ENCODE measurements at places on chromosomes 6 and 20.

GRCh38 chr6:28816909-28817807 lies 106.6 kb downstream of the TRIM27 start:
- no peak for DNase-seq

DNA sequence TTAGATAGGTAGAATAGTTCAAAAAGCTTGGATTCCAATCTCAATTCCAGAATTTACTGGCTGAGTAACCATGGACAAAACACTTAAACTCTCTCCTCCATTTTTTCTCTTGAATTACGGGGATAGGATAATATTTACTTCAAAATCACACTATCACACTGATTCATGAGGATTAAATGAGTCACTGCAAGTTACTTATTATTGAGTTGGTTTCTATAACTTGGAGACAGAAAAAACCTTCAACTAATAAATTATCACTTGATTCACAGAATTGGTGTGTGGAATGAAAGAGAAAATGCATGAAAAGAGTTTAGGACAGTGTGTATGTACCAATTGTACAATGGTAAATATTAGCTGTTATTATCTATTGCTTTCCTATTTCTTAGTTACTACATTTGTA lies 585.2 kb downstream of the PHF3 start:
- no peak for DNase-seq

GRCh38 chr20:12976720-12977309 lies 32.0 kb upstream of the SPTLC3 start:
- DNase-seq, result no peak

GRCh38 chr6:165729307-165729936 lies 66.4 kb upstream of the PDE10A start:
- no peak for DNase-seq

GRCh38 chr6:2522521-2522920 lies 228.2 kb downstream of the MYLK4 start:
- DNase-seq, result no peak

GRCh38 chr6:165769401-165769800 lies 106.4 kb upstream of the PDE10A start:
- DNase-seq, result no peak

- no peak for DNase-seq
These were observed 1.3 kb downstream of the CUL7 start for GRCh38 chr6:43052225-43052841.

- DNase-seq, result no peak
These were observed 44.7 kb downstream of the BMP6 start for GRCh38 chr6:7770601-7771000.

DNA sequence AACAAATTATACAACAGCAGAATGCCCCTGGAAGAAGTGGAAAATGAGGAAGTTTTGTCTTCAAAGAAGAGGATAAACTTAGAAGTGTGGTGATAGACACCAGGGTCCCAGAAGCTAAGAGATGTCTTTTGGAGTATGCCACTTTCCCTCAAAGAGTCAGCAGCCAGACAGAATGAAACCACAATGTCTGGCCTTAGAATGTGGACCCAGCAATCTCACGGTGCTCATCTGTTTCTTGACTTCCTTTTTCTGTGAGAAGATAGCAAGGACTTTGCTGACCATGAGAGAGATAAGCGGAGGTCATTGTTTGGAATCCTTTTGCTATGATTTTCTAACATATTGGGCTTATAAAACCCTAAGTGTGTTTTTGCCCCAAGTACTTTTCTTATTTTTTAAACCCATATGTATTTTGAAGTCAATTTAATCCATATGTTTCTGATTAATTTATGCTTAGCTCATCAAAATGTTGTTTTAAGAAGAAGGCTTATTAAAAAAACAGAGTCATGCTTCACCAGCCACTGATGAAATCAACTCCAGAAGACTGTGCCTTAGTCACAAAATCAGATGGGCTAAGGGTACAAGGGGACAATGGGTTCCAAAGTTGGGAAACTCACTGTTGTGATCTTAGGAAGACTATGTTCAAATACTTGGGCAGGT lies 451.2 kb upstream of the JAG1 start:
- no peak for DNase-seq

DNA sequence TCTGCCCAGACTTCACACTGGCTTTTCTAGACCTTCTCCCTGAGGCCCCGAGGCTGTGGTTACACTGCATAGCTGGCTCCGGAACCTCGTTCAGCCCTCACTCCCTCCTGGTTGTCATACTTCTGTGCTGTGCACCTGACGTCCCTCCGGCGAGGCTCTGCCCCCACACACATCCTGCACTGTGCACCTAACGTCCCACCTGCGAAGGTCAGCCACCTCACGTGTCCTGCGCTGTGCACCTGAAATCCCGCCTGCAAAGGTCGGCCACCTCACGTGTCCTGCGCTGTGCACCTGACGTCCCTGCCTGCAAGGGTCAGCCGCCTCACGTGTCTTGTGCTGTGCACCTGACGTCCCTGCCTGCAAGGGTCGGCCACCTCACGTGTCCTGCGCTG lies 111.0 kb upstream of the FRMD1 start:
- DNase-seq, result no peak

DNA sequence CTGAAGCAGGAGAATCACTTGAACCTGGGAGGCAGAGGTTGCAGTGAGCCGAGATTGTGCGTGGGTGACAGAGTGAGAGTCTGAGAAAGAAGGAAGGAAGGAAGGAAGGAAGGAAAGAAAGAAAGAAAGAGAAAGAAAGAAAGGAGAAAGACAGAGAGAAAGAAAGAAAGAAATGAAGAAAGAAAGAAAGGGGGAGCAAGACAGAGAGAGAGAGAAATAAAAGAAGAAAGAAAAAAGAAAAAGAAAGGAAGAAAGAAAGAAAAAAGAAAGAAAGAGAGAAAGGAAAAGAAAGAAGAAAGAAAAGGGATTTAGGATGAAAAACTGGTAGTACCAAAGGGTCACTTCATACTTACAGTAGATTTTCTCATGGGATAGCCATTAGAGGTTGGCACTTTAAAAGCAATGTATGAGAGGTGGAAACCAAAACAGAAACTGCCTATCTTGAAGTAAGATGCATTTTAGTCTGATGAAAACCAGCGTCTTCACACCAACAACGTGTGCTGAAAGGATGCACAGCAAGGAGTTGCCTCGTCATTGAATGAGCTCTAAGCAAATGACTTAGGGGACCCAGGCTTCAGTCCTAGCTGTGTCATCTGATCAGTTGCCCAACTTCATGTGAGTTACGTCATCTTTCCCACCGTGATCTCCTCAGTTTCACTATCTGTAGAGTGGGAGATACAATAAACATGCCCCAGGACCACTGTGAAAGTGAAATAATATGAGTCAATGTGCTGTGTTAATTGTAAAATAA lies 133.9 kb upstream of the NEDD9 start:
- DNase-seq, result no peak

GRCh38 chr6:134235937-134236751 lies 81.8 kb downstream of the SGK1 start:
- no peak for DNase-seq

GRCh38 chr6:107128175-107128574 lies 12.9 kb upstream of the BEND3 start:
- DNase-seq, result no peak
